Ureter (tissue), 1 donor: ENCODE measurements at places on chromosomes 12 and 14. TPM values are rescaled to one million over a fixed set of nuclear protein-coding genes. Genes with fewer than 3 reads are reported as not detected.

GRCh38 chr12:109549613-109550270 is 23.6 kb downstream of the MMAB start:
- DNase-seq: no peak

DNA sequence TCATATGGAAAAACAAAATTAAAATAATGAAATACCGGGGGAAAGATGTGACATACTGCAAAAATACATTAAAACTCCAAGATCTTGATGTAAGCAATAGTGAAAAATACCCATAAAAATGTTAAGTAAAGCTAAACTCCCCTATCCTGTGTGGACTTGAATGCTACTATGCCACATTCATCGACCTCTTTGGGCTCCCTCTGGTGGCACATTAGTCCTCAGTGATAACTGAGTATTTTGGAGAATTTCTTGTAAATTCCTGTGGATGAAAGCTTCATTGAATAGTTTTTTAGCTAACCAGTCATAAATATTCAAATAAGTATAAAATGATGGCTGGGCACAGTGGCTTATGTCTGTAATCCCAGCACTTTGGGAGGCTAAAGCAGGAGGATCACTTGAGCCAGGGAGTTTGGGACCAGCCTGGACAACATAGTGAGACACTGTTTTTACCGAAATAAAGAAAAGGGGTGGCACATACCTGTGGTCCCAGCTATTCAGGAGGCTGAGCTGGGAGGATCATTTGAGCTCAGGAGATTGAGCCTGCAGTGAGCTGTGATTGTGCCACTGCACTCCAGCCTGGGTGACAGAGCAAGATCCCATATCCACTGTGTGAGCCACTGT is 42.4 kb upstream of the SGPP1 start:
- no peak for DNase-seq

- DNase-seq: no peak
These were observed 29.0 kb downstream of the DLK1 start for GRCh38 chr14:100755649-100756048.

DNA sequence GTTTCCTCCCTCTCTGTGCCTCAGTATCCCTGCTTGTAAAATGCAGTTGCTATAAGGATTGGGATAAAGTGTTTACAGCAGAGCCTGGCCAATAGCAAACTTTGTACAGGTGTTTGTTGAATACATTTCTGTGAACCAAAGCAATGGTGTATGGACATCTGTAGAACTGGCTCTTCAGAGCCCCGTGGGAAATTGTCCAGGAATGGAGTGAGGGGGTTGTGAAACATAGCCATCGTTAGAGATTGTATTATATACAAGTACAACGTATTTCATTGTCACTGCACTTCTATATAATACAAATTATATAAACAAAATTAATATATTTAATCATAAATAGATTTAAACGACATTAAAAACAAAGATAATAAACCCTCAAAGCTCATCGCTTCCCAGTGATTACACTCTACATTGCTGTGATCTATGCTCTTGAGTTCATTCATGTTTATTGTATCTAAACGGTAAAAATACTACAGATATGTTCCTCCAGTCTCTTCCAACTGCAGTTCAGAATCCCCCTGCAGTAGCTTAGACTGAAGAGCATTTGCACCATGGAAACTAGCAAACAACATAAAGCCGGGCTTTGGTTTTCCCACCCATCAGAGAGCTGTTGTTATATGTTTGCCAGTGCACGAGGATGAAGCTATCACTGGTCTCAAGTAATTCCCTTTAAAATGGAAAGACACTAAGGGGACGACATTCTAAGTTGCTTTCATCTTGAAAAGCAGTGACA is 216.7 kb downstream of the TMEM132C start:
- DNase-seq: no peak

DNA sequence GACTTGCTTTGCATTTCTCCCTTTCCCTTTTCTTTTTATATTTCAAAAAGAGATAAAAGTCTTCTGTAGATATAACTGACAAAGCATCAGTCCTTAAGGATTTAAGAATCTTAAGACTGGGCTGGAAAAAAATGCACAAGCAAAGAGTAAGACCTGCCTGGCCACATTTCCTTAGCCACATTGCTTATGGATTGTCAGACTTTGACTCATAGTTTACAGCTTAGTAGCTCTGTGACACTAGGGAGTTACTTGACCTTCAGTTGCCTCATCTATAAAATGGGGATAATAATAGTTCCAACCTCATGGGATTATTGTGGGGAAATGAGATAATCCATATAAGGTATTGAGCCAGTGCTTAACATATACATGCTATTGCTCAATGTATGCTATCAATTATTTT is 66.4 kb upstream of the STK38L start:
- DNase-seq: no peak

GRCh38 chr12:90987520-90987919 is 17.3 kb downstream of the EPYC start:
- DNase-seq: no peak

DNA sequence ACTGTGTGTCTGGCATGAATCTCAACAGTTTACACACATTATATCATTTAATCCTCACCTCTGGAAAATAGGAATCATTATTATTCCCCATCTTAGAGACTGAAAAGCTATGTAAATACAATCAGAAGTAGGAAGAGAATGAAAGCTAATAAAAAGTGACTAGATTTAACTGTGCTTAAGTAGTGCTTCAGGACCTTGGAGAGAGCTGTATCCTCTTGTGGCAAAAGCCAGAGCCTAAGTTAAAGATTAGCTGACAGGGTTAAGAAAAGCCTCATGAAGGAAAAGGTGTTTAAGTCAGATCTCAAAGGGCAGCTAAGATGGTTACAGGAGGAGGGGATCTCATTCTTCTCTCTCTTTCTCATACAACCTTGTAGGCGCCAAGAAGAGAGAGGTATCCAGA is 65.3 kb upstream of the TMEM233 start:
- DNase-seq: no peak

GRCh38 chr12:126704609-126705008 is 1562.4 kb upstream of the TMEM132C start:
- DNase-seq: no peak

GRCh38 chr12:16607906-16608775 is 2.2 kb upstream of the LMO3 start:
- DNase-seq: no peak

DNA sequence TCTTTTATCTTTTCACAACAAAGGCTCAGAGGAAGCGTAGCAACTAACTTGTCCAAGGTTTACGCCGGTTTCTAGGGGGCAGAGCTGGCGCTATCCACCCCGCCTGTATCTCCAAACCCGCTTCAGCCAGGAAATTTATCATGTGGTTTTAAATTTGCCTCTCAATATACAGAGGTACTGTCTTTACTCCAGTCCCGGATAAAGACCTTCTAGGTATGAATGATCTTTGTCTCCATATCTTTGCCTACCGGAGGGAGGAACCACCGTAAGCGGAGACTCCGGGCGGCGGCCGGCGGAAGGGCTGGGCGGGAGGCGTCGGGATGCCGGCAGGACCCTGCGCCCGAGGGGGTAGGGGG is 693 bp upstream of the RIMKLB start:
- DNase-seq: no peak

DNA sequence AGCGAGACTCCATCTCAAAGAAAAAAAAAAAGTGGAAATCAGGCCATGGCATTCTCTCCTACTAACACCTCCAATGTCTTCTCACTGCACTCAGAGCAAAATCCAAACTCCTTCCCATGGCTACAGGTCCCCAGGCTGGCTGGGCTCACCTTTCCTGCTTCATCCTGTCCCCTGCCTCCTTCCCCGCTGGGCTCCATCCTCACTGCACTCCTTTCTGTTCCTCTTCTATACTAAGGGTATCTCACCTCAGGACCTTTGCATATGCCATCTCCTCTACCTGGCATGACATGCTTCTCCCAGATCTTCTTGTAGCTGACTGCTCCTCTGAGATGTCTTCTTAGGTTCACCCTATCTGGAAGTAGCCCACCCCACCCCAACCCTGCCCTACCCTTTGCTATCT is 111.1 kb downstream of the DPF3 start:
- no peak for DNase-seq

GRCh38 chr12:65188179-65188701 is 18.9 kb downstream of the LEMD3 start:
- DNase-seq: no peak

DNA sequence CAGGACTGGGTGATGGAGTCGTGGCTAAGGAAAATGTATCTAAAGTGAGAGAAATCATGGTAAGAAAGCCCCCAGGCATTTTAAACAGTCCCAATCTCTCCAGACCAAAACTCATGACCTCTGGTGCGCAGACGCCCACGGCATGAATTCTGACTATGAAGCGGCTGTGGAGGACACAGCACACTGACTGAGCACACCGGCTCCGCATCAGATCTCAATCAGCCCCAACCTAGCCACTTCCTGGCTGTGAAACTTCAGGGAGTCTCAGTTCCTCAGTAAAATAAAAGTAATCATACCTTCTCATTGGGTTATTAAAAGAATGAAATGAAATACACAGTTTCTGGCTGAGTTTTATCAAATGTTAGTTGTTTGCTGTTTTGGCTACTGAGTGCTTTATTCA is 38.7 kb downstream of the SETD3 start:
- DNase-seq: no peak

DNA sequence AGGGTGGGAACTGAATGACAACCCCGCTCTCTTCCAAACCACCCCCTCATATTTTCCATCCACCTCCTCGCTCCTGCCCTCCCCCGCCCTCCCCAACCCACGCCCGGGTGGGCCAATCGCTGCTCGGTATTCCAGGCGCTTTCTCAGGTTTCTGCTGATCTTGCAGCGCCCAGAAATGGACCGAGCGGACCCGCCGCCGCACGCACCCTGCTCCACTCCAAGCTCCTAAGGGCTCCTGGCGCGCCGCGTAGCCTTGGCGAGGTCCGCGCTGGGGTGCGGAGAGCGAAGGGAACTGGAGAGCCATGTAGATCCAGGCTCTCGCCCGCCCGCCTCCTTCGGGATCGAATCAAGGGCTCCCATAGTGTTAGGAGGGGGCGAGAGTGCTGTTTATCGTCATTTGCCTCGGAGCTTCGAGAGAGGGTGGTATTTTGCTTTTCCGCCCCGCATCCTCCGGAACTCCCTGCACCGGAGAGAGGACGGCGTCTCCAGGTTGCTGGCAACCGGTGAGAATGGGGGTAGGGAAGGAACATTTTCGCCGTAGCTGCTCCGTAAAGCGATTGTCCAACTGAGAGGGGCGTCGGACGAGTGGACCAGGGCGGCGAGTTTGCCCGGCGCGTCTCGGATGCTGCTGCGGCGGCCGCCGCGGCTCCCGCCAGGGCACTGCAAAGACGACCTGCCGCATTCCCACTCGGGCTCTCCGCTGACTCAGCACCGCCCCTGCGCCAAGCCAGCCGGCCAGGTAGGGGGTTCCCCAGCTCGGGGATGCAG is at the start of gene KCNA1:
Gene KCNA1 (plus strand): TSS at position 172 of the 768 bp plus-strand sequence. CDS start 1,474 bp downstream, outside the sequence.
- DNase-seq: no peak

- DNase-seq: no peak
These were observed 18.0 kb upstream of the NUDT14 start for GRCh38 chr14:105199093-105199492.

DNA sequence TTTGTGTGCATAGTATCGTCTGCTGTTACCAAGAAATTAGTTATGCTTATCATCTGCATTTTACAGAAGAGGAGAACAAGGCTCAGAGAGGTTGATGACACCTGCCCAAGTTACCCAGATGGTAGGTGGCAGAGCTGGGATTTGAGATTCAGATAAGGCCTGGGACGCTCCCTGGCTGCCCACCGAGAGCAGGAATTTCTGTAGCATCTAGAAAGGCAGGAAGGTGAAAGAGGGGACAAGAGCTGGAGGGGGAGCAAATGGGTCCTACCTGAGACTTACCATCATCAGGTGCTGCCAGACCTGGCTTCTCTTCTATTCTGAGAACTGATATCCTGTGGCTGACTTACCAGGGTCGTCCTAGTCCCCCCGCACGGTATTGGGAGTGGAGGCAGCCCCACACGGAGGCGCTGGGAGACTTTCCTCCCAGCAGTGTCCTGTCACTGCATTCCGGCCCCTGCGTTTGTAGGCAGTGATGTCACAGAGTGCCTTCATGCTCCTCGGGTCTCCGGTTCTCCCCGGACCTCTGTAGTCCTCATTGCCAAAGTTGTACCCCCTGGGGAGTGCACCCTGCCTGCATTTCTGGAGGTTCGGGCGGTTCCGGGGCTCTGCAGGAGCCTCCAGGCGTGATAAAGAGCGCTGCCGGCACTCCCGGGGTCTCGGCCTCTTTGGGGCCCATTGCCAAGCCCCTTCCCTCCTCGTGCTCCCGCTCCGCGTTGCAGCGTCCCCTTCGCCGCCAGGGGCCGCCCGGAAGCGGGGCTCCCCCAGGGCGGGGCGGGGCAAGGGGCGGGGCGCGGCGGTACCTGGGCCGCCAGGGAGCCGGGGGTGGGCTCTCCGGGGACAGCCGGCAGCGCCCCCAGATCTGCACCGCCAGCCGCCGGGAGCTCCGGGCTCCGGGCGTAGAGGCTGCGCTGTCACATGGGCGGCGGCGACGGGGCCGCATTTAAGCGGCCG is at the start of gene CABP1:
Gene CABP1 (plus strand): TSS at position 856 of the 951 bp plus-strand sequence. CDS start 60 bp downstream, at position 916.
- DNase-seq: no peak

GRCh38 chr14:62497708-62498107 is 547.5 kb downstream of the KCNH5 start:
- DNase-seq: no peak

GRCh38 chr14:34890937-34891336 is 15.8 kb upstream of the BAZ1A start:
- DNase-seq: no peak

- no peak for DNase-seq
These were observed 5.5 kb upstream of the KLHL33 start for GRCh38 chr14:20441461-20441860.

- peak; percentile 91 for DNase-seq
These were observed 26.6 kb upstream of the PNMA1 start for GRCh38 chr14:73740618-73741326.

DNA sequence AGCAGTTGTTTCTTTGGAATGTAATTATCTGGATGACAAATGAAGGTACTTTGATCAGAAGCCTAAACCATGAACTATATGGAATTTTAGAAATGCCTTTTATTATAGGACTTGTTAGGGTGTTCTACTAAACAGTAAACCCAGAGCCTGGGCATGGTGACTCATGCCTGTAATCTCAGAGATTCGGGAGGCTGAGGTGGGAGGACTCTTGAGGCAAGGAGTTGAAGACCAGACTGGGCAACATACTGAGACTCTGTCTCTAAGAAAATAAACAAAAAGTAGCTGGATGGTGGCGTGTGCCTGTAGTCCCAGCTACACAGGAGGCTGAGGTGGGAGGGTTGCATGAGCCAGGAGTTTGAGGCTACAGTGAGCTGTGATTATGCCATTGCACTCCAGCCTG is 23.9 kb downstream of the PALS1 start:
- DNase-seq: no peak

Gene ENDOU
- 0.89 TPM for total RNA-seq

Gene ITGA7
- total RNA-seq: 99.7 TPM

Gene RNASE7
- 0.94 TPM for total RNA-seq

Gene IL31
- not detected for total RNA-seq

Gene HOXC10
- total RNA-seq: 8.5 TPM

Gene PPFIA2
- 18.5 TPM for total RNA-seq

Gene CYP27B1
- total RNA-seq: 1.6 TPM

Gene FOXN4
- not detected for total RNA-seq

Gene SERPINA3
- total RNA-seq: 106 TPM

Gene VDR
- total RNA-seq: 12.6 TPM

Gene IRAK3
- total RNA-seq: 23.1 TPM

Gene CLEC2A
- not detected for total RNA-seq
